T1000 (cell line): ENCODE measurements at places on chromosomes 2 and 18.

DNA sequence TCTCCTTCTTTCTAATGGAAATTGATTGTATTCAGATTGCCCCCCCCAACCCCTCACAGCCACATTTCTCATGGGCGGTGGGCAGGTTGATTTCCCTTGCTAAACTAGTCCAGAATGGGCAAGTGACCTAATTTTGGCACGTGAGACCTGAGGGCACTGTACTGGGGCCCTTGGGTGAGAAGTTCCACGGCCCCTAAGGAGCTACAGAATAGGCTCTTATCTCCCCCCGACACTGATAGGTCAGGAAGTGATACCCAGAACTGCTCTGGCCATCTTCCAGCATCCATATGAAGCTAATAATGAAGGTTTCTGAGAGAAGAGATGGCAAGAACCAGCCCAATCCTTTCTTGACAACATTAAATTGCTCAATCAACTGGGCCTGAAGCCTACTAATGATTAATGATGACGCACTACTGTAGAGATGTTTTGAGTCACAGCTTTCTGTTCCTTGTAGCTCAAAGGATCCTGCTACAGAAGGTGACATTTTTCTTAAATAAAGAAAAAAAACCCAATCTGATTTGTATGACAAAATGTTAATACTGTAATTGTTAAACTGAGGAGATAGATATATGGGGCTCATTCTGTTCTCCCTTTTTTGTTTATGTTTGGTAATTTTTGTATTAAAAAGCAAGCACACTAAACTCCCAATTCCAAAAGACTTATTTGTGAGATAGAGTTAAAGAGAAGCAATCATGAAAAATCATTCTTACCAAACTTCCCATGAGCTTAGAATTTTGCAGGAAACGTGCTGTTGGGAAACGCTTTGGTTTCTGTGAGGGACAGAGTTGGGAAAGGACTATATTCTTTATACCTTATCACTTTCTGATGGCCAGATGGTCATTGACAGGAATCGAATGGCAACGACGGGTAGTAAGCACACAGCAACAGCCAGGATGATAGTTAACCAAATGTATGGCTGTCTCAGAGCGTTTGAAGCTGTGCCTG is 28.2 kb upstream of the NARS1 start:
- DNase-seq = no peak

- no peak for DNase-seq
These were observed 185.4 kb upstream of the TANK start for GRCh38 chr2:160974803-160975202.

- no peak for DNase-seq
These were observed 749.2 kb upstream of the FSHR start for GRCh38 chr2:49903471-49903870.

DNA sequence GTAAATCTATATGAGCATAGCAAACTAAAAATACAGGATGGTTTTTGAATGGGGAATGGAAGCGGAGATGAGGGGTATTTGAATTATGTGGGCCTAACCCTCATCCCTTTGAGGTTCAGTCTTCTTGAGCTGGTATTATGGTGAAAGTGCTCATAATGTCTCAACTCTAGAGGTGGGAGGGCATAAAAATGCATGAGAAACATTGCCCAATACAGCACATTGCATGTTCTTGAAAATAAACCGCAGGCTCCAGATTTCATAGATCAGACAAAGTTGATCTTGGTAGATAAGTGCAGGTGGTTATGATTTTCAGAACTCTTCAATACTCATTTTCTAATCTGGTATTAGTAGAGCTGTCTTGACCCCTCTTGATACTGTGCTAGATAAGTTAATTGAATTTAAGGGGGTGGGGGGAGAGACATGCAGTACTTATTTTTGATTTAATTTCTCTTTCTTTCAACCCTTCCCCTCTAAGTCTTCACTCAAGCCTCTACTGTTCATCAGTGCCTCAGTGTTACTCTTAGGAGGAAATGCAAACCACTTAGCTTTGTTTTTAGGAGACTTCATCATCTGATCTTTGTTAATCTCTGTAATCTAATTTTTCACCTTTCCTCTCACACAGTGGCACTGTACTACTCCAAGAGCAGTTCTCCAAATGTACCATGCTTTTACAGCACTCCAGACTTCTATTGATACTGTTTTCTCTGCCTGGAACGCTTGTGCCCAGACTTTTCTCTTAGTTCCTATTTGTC is 22.2 kb downstream of the XRCC5 start:
- DNase-seq = no peak

- no peak for DNase-seq
These were observed 83.6 kb downstream of the MYO3B start for GRCh38 chr2:170261566-170261965.

- no peak for DNase-seq
These were observed 300.4 kb upstream of the FANCL start for GRCh38 chr2:58541511-58541910.

GRCh38 chr2:214800180-214800579 is 9.3 kb downstream of the BARD1 start:
- no peak for DNase-seq

DNA sequence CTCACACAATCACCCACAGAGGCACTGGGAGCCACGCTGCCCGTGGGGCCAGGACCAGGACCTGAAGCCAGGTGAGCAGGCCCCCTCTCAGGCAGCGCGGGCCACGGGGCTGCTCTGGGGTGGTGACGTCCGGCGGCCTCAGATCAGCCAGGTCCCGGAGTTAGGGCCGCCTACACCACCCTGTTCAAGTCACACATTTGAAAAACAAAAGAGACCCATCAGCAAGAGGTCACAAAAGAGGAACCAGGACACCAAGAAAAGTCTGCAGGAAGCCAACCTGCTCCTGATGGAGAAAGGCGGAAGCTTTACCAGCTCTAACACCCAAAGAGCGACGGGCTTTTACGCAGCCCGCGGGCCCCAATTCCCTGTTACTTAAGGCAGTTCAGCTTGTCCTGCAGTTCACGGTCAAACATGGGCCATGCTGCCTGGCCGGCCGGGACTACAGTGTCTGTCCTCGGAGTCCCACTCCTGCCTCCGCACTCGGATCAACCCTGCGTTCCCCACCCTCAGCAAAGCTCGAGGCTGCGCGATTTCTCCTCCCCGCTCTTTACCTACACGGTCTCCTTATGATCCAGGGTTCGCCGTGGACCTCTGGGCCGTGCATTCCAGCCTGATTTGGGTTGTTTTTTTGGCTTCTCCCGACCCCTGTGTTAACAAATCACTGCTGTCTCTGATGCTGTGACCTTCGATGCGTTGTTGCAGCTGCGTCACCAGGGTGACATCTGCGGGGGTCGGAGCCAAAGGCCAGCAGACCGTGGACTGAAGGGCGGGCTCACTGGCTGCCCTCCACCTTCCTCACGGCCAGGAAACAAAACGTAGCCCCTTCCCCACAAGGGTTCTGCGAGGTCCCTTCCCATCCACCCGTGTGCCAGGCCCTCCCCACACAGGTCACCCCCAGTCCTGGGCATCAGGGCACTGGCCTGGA is 31.0 kb downstream of the SNORC start:
- DNase-seq = no peak

GRCh38 chr2:40851661-40852060 is 399.8 kb upstream of the SLC8A1 start:
- no peak for DNase-seq

DNA sequence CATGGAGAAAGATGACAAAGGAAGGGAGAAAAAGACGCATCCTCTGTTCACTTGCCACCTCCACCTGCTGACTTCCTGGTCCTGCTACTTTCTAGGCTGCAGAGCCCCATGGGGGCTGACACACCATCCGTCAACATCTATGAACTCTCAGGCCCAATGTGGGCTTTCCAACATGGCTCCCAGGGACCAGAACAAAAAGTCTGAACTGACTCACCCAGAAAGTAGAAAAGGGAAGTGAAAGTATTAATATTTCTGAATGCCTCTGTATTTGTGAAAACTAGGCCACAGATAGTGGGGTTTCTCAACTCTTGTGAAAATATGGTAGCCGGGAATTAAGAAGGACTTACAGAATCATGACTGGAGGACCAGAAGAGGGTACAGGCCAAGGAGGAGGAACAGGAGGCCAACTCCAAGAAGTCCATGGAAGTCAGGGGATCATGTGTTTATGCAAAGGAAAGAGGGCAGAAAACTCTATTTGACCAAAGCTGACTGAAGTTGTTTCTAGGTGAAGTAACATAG is 123.1 kb upstream of the CAB39 start:
- no peak for DNase-seq

- no peak for DNase-seq
These were observed 112.2 kb upstream of the ANKRD30BL start for GRCh38 chr2:132274000-132274399.

DNA sequence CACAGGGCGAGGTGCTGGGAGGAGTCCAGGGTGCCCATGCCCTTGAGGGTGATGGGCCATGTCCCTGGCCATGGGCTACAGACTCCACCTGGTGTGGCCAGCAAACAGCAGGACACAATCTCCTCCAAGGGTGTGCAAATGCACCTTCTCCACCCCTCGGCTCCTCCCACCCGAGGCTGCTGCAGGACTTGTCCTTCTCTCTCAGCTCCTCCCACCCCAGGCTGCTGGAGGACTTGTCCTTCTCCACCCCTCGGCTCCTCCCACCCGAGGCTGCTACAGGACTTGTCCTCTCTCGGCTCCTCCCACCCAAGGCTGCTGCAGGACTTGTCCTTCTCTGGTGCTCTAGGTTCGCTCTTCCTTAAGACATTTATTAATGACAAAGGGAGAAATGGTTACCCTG is 57.3 kb upstream of the SNTG2 start:
- DNase-seq = no peak

GRCh38 chr2:169656164-169656563 is 38.0 kb downstream of the CFAP210 start:
- DNase-seq = no peak

GRCh38 chr2:44170311-44170717 is 1.6 kb downstream of the PPM1B start:
- DNase-seq = no peak

- DNase-seq = no peak
These were observed 572 bp downstream of the RPS27A start for GRCh38 chr2:55232863-55233657.

DNA sequence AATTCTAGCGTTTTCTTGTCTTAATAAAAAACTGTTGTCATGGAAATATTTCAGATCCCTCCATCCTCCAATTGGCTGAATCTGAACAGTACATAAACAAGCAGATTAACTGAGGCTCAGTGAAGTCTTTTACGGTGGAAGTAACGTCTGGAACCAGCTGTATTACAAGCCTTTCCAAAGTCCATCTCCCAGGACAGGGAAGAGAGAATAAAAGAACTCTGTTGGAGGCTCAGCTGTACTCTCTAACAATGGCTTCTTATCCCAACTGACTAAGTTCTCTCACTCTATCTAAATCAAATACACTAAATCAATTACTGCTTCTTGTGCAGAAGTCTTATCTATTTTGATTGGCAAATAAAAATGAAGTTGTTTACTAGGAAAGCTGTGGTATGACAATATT is 19.9 kb upstream of the NEDD4L start:
- no peak for DNase-seq

GRCh38 chr2:101197215-101197745 is 46.1 kb upstream of the TBC1D8 start:
- DNase-seq = no peak

- no peak for DNase-seq
These were observed 150.9 kb downstream of the EHBP1 start for GRCh38 chr2:62856228-62857040.

GRCh38 chr2:27316655-27317412 is 6.1 kb downstream of the MPV17 start:
- no peak for DNase-seq

DNA sequence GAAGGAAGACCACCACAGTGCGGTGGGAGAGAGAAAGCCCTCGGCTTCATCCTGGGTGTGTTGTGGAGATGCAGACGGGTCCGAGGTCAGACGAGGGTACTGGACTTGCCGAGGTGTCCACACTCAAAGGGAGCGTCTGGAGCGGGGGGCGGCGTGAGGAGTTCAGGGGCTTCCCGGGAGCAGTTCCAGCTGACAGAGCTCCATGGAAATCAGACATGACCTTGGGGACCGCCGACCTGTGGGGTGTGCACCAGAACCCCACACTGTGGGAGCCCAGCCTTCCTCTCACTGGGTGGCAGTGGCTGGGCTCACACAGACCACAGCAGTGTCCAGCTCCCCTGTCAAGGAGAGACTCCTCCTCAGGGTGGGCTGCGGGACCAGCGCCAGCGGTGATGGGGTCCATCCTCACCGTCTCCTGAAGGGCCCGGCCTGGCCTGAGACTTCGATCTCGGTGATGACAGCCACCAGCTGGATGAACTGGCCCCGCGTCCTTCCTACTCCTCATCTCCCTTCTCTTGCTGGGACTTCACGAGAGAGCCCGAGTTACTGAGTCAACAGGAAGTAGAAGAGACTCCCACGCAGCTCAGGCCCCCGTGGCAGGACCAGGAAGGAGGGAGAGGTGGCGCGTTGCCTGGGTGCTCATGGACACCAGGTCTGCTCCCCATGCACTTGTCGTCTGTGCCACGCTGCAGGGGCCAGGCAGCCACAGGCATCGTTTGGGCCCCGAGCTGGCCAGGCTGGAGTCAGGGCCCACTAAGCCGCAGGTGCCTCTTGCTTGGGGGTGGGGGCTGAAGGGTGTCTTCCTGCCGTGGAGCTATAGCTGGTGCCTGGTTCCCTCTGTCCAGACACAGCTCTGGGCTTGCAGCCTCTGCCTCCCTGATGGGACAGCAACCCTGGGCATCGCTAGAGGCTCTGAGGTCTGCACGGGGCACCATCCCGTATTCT is 101.9 kb upstream of the CTDP1 start:
- no peak for DNase-seq
